ENCODE measurements at places on chromosomes 7 and 10.

GRCh38 chr10:63940277-63940922, 419.2 kb downstream of the REEP3 start:
- no peaks in the 10 kb centered on the region for H3K36me3 ChIP-seq
- H3K27me3 ChIP-seq = peaks cover 11% of the 10 kb centered on the region
- H3K4me1 ChIP-seq = no peaks in the 10 kb centered on the region
- no peak for DNase-seq
- no peak overlapping the region for H3K27ac ChIP-seq

- H3K4me1 ChIP-seq = no peaks in the 10 kb centered on the region
- no peak overlapping the region for H3K27ac ChIP-seq
- H3K4me3 ChIP-seq = no peak overlapping the region
- peaks cover 18% of the 10 kb centered on the region for H3K27me3 ChIP-seq
Observed at GRCh38 chr7:155850766-155851678, 38.8 kb upstream of the SHH start.

- no peak for DNase-seq
- H3K27me3 ChIP-seq = no peaks in the 10 kb centered on the region
- no peaks in the 10 kb centered on the region for H3K36me3 ChIP-seq
Observed at GRCh38 chr10:12534824-12535223, 185.5 kb downstream of the CAMK1D start.

DNA sequence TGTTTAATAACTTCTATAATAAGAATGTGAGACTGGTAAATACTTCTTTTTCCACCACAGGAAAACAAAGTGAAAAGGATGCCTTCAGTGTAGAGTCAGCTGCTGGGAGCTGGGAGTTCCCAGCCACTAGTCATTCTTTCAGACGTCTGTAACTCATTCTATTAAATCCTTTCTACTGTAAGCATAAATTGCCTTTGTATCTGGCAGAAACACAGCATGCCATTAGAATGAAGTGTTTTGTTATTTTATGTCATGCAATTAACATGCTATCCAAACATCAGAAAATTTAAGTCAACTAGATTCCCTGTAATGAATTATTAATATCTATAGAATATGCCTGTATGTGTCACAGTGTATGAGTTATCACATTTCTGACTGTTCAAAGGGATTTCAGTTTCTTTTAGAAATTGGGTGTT, 14.3 kb downstream of the BPGM start:
- peaks cover 10% of the 10 kb centered on the region for H3K36me3 ChIP-seq
- no peak for DNase-seq
- H3K27me3 ChIP-seq = no peaks in the 10 kb centered on the region

GRCh38 chr10:79023240-79024162, 45.3 kb upstream of the ZMIZ1 start:
- peaks cover 2% of the 10 kb centered on the region for H3K27me3 ChIP-seq
- H3K4me3 ChIP-seq = no peak overlapping the region
- no peaks in the 10 kb centered on the region for H3K36me3 ChIP-seq
- no peak overlapping the region for H3K27ac ChIP-seq
- peaks cover 3% of the 10 kb centered on the region for H3K4me1 ChIP-seq
- DNase-seq = peak; percentile 41

- H3K27ac ChIP-seq = no peak overlapping the region
- no peaks in the 10 kb centered on the region for H3K27me3 ChIP-seq
- H3K4me3 ChIP-seq = no peak overlapping the region
Observed at GRCh38 chr7:21345361-21345760, 82.5 kb upstream of the SP4 start.

- H3K27ac ChIP-seq = no peak overlapping the region
- H3K4me1 ChIP-seq = no peaks in the 10 kb centered on the region
- H3K4me3 ChIP-seq = no peak overlapping the region
- peaks cover 3% of the 10 kb centered on the region for H3K36me3 ChIP-seq
- H3K27me3 ChIP-seq = no peaks in the 10 kb centered on the region
Observed at GRCh38 chr7:117791877-117792780, 81.1 kb downstream of the CTTNBP2 start.

GRCh38 chr7:22998519-22998896, 15.4 kb downstream of the HYCC1 start:
- peaks cover 35% of the 10 kb centered on the region for H3K4me1 ChIP-seq
- no peaks in the 10 kb centered on the region for H3K36me3 ChIP-seq
- H3K27me3 ChIP-seq = no peaks in the 10 kb centered on the region
- DNase-seq = no peak
- H3K27ac ChIP-seq = no peak overlapping the region
- H3K4me3 ChIP-seq = no peak overlapping the region

GRCh38 chr7:101235522-101235921, 2.1 kb downstream of the CLDN15 start:
- no peaks in the 10 kb centered on the region for H3K27me3 ChIP-seq
- no peak for DNase-seq
- peaks cover 4% of the 10 kb centered on the region for H3K36me3 ChIP-seq
- H3K4me3 ChIP-seq = no peak overlapping the region
- peaks cover 9% of the 10 kb centered on the region for H3K4me1 ChIP-seq

DNA sequence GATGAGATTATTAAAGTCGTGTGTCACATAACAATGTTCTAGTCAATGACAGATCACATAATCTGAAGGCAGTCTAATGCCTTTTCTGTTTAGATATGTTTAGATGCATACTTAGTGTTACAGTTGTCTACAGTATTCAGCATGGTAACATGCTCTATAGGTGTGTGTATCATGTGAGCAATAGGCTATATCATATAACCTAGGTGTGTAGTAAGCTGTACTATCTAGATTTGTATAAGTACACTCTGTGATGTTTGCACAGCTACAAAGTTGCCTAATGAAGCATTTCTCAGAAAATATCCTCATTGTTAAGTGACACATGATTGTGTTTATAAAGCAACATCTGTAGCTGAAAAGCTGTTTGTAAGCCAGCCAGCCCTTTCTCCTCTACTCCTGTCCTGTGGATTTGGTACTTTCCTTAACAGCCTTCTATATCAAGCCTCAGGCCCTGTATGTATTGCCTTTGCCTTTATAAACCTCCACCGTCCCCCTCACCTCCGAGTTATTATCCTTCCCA, 6.3 kb downstream of the HECTD2 start:
- DNase-seq = no peak
- peaks cover 30% of the 10 kb centered on the region for H3K4me1 ChIP-seq
- H3K27me3 ChIP-seq = no peaks in the 10 kb centered on the region
- no peaks in the 10 kb centered on the region for H3K36me3 ChIP-seq
- H3K27ac ChIP-seq = peak overlapping the region; percentile 78
- no peak overlapping the region for H3K4me3 ChIP-seq

All from chondrocyte (in vitro differentiated cells).